ENCODE measurements at places on chromosomes 6 and 20. TPM values are rescaled to one million over a fixed set of nuclear protein-coding genes. Genes with fewer than 3 reads are reported as not detected.

- H3K4me1 ChIP-seq: no peaks in the 10 kb centered on the region
- no peak overlapping the region for H3K4me3 ChIP-seq
- H3K27ac ChIP-seq: no peak overlapping the region
- no peaks in the 10 kb centered on the region for H3K27me3 ChIP-seq
- H3K36me3 ChIP-seq: no peaks in the 10 kb centered on the region
- DNase-seq: no peak
Measured at GRCh38 chr6:104326173-104327001, 533.3 kb downstream of the HACE1 start.

Gene MCCD1
- not detected for total RNA-seq

Gene DZANK1
- total RNA-seq: 4.4 TPM

DNA sequence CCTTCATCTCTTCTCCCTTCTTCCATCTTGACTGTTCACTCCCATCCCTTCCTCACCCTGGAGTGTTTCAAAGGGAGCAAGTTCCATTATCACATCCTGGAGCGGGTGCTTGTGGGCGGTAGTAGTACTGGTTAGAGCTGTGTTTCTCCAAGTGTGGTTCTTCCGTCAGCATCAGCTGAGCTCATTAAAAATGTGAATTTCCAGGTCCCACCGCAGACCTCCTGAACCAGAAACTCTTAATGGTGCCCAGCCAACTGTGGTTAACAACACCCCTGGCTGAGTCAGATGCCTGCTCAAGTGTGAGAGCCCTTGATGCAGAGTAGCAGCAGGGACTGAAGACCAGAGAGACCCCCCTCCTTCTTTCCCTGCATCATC, 24.4 kb downstream of the ANGPT4 start:
- peak overlapping the region; percentile 19 for H3K27ac ChIP-seq
- peaks cover 14% of the 10 kb centered on the region for H3K4me1 ChIP-seq
- no peak overlapping the region for H3K4me3 ChIP-seq

DNA sequence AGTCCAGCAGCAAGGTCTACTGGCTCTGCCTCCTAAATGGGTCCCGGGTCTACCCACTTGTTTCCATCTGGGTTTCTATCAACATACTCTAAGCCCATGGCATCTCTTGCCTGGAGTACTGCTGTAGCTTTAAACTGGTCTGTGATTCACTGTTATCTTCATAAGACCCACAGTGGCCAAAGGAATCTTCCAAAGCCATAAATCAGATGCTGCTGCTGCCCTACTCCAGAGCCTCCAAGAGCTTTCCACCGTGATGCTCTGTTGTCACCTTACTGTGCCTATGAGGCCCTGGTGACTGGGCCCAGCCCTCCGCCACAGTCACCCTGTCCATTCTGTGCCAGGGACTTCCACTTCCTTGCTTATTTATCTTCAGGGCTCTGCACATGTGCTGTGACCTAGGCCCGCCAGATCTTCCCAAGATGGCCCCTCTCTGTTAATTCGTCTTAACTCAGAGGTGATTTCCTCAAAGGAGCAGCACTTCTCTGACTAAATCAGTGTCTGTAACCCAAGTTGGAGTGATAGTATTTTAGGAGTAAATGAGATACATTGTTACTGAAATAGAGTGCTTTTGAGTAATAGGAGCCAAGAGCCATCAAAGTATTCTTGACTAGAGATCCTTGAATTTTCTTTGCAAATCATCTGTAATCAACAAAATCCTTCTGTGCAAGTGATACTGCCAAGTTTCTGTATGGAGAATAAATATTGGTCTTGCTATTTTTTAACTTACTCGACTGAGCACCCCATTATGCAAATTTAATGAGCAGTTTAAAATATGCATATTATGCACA, 102.5 kb downstream of the PPP1R14C start:
- no peaks in the 10 kb centered on the region for H3K36me3 ChIP-seq
- no peaks in the 10 kb centered on the region for H3K4me1 ChIP-seq
- no peak overlapping the region for H3K27ac ChIP-seq
- no peak for DNase-seq

Gene TSPYL4
- total RNA-seq: 21.6 TPM

- no peak overlapping the region for H3K27ac ChIP-seq
- no peak overlapping the region for H3K4me3 ChIP-seq
- peaks cover 9% of the 10 kb centered on the region for H3K4me1 ChIP-seq
- DNase-seq: no peak
- H3K27me3 ChIP-seq: no peaks in the 10 kb centered on the region
Measured at GRCh38 chr6:151761851-151762250, 45.6 kb upstream of the ESR1 start.

DNA sequence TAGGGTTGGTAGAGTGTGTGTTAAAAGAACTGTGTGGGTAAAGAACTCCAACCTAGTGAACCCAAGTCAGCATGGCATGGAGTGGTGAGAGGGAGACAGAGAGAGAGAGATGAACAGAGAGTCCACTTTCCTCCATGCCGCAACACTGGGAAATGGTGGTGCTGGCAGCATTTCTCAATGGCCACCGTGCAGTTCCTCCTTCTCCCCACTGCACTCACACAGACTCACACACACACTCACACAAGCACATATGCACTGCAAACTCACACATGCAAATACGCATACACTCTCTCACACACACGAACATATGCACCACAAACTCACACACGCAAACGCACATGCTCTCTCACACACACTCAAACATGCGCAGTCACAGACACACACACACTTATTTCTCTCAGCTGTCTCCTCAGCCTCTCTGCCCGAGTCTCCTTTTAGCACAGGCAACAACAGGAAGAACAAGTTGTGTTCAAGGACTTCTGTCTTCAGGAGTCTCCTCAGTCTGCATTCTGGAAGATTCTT, 66.5 kb upstream of the LY86 start:
- no peaks in the 10 kb centered on the region for H3K4me1 ChIP-seq
- no peaks in the 10 kb centered on the region for H3K36me3 ChIP-seq
- DNase-seq: no peak
- no peak overlapping the region for H3K27ac ChIP-seq

Gene GGTLC1
- total RNA-seq: not detected

Gene NNAT
- total RNA-seq: 0.25 TPM

Gene LIN28B
- not detected for total RNA-seq

Gene TBC1D7
- total RNA-seq: 4.7 TPM

GRCh38 chr6:129194306-129194941, 311.5 kb downstream of the LAMA2 start:
- H3K27me3 ChIP-seq: no peaks in the 10 kb centered on the region
- no peaks in the 10 kb centered on the region for H3K4me1 ChIP-seq
- H3K27ac ChIP-seq: no peak overlapping the region
- H3K36me3 ChIP-seq: no peaks in the 10 kb centered on the region

GRCh38 chr20:32638848-32639247, 34.9 kb downstream of the C20orf203 start:
- H3K27ac ChIP-seq: no peak overlapping the region
- no peaks in the 10 kb centered on the region for H3K27me3 ChIP-seq
- H3K4me3 ChIP-seq: no peak overlapping the region
- peak; percentile 47 for DNase-seq
- H3K36me3 ChIP-seq: no peaks in the 10 kb centered on the region

- DNase-seq: no peak
- H3K27me3 ChIP-seq: no peaks in the 10 kb centered on the region
- H3K36me3 ChIP-seq: no peaks in the 10 kb centered on the region
- H3K27ac ChIP-seq: no peak overlapping the region
- peaks cover 4% of the 10 kb centered on the region for H3K4me1 ChIP-seq
- H3K4me3 ChIP-seq: no peak overlapping the region
Measured at GRCh38 chr6:41974281-41974825, 32.7 kb upstream of the CCND3 start.

- H3K27ac ChIP-seq: no peak overlapping the region
- no peak overlapping the region for H3K4me3 ChIP-seq
- H3K36me3 ChIP-seq: no peaks in the 10 kb centered on the region
- H3K27me3 ChIP-seq: no peaks in the 10 kb centered on the region
Measured at GRCh38 chr6:4574007-4574406, 202.2 kb upstream of the CDYL start.

- no peak overlapping the region for H3K27ac ChIP-seq
- no peaks in the 10 kb centered on the region for H3K27me3 ChIP-seq
- H3K36me3 ChIP-seq: no peaks in the 10 kb centered on the region
- no peaks in the 10 kb centered on the region for H3K4me1 ChIP-seq
- H3K4me3 ChIP-seq: no peak overlapping the region
Measured at GRCh38 chr6:105711216-105711615, 308.3 kb upstream of the PREP start.

DNA sequence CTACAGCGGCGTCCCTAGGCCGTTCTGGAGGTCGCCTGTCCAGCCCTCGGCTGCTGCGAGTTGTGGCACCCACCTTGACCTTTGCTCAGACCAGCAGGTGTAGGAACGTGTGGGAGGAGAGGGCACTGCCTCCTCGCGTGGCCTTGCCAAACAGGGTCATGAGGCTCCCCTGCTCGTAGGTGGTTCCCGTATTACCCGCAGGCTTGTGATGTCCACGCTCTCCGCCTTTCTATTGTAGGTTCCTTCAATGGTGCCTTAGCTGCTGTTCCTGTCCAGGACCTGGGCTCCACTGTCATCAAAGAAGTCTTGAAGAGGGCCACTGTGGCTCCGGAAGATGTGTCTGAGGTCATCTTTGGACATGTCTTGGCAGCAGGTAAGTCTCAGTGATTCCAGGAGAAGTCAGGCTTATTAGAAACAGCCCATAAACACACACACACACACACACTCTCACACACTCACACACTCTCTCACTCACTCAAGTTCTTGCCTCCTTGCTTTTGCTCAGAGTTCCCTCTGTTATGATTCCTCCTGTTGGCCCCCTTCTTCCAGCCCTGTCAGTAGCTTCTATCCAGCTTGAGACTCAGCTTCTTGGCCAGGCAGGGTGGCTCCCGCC, 942 bp downstream of the ACAT2 start:
- H3K36me3 ChIP-seq: no peaks in the 10 kb centered on the region
- peaks cover 12% of the 10 kb centered on the region for H3K4me1 ChIP-seq
- H3K4me3 ChIP-seq: peak overlapping the region; percentile 86
- no peaks in the 10 kb centered on the region for H3K27me3 ChIP-seq
- DNase-seq: peak; percentile 53
- peak overlapping the region; percentile 98 for H3K27ac ChIP-seq

- no peak overlapping the region for H3K27ac ChIP-seq
- no peak for DNase-seq
- peaks cover 2% of the 10 kb centered on the region for H3K4me1 ChIP-seq
- no peak overlapping the region for H3K4me3 ChIP-seq
- H3K36me3 ChIP-seq: no peaks in the 10 kb centered on the region
Measured at GRCh38 chr6:148596891-148597455, 149.9 kb upstream of the UST start.

DNA sequence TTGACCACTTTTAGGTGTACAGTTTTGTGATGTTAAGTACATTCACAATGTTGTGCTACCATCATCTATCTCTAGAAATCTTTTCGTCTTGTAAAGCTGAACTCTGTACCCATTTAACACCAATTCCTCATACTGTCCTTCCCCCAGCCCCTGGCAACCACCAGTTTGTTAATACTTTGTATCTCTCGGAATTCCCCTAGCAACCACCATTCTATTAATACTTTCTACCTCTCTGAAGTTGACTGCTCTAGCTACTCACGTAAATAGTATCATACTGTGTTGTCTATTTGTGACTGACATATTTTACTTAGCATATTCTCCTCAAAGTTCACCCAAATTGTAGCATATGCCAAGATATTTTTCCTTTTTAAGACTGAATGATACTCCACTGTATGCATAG, 82.3 kb upstream of the CLDN20 start:
- H3K36me3 ChIP-seq: no peaks in the 10 kb centered on the region
- DNase-seq: no peak
- H3K27me3 ChIP-seq: no peaks in the 10 kb centered on the region
- no peak overlapping the region for H3K27ac ChIP-seq

- no peak overlapping the region for H3K4me3 ChIP-seq
- H3K36me3 ChIP-seq: no peaks in the 10 kb centered on the region
- no peak for DNase-seq
- no peaks in the 10 kb centered on the region for H3K4me1 ChIP-seq
Measured at GRCh38 chr6:75484535-75484934, 9.1 kb downstream of the FILIP1 start.

DNA sequence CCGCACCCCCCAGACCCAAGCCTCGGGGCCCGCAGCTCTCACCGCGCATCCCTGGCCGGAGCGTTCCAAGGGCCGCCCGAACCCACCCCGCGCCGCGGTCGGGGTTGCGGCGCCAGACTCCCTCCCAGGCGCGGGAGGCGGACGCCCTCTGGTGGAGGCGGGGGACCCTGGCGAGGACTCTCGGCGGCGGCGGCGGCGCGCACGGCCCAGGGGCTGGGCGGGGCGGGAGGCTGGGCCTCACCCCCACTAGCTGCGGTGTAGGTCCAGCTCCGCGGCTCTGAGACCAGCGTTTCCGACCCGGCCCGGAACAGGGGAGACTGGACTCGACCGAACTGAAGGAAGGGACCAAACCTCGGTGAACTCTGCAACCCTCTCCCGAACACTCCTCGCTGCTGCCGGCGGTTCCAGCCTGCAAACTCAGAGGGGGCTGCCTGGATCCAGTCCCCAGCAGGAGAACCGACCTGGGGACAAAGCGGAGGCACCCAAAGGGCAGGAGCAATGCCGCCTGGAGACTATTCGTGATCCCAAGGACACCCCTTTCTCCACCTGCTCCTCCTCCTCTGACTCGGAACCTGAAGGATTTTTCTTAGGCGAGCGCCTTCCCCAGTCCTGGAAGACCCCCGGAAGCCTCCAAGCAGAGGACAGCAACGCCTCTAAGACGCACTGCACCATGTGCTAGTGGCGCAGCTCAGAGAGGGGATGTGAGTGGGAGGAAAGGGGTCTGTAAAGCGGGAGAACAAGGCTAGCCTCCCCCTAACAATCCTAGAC, 859 bp upstream of the TOMM6 start:
- H3K27ac ChIP-seq: peak overlapping the region; percentile 80
- peak overlapping the region; percentile 67 for H3K4me3 ChIP-seq
- H3K27me3 ChIP-seq: no peaks in the 10 kb centered on the region

GRCh38 chr6:129686941-129687627, 22.9 kb downstream of the ARHGAP18 start:
- no peak overlapping the region for H3K27ac ChIP-seq
- no peaks in the 10 kb centered on the region for H3K27me3 ChIP-seq
- no peak for DNase-seq
- no peaks in the 10 kb centered on the region for H3K36me3 ChIP-seq

GRCh38 chr6:127225497-127225896, 41.2 kb upstream of the RNF146 start:
- no peak overlapping the region for H3K4me3 ChIP-seq
- H3K27ac ChIP-seq: no peak overlapping the region

DNA sequence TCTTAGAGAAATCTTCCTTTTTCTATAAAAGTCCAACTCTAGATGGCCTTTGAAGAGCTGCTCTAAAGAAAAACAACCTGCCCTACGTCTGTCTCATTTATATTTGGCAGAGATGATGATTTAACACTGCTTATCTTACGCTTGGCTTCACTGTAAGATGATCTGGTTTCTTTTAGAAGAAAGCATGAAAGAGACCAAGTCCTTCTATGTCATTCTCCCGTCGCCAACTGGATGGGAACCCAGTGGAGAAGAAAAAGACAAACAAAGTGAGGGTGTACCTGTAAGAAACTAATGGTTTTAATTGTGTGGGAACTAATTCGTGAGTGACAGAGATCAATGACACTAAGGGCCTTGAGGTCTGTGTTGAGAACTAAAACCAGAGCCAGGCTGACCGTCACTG, 92.8 kb downstream of the MBOAT1 start:
- no peaks in the 10 kb centered on the region for H3K36me3 ChIP-seq
- no peak for DNase-seq
- no peak overlapping the region for H3K4me3 ChIP-seq
- no peaks in the 10 kb centered on the region for H3K27me3 ChIP-seq

Gene GPX5
- not detected for total RNA-seq

GRCh38 chr20:61525781-61526431, 273.8 kb downstream of the CDH4 start:
- H3K36me3 ChIP-seq: no peaks in the 10 kb centered on the region
- no peaks in the 10 kb centered on the region for H3K4me1 ChIP-seq
- H3K27ac ChIP-seq: no peak overlapping the region
- no peak for DNase-seq

- H3K27ac ChIP-seq: no peak overlapping the region
- DNase-seq: no peak
- H3K4me1 ChIP-seq: no peaks in the 10 kb centered on the region
- H3K36me3 ChIP-seq: no peaks in the 10 kb centered on the region
- no peaks in the 10 kb centered on the region for H3K27me3 ChIP-seq
- no peak overlapping the region for H3K4me3 ChIP-seq
Measured at GRCh38 chr20:17798601-17799000, 98.8 kb downstream of the BANF2 start.

Measured in ovary (tissue), 10 donors.